ENCODE measurements at places on chromosomes 12 and 14.
A peak's percentile ranks its signal among the peaks of the same experiment; 100 is the strongest.

GRCh38 chr14:22478247-22478646 lies 110.8 kb downstream of the DAD1 start:
- no peak for DNase-seq

DNA sequence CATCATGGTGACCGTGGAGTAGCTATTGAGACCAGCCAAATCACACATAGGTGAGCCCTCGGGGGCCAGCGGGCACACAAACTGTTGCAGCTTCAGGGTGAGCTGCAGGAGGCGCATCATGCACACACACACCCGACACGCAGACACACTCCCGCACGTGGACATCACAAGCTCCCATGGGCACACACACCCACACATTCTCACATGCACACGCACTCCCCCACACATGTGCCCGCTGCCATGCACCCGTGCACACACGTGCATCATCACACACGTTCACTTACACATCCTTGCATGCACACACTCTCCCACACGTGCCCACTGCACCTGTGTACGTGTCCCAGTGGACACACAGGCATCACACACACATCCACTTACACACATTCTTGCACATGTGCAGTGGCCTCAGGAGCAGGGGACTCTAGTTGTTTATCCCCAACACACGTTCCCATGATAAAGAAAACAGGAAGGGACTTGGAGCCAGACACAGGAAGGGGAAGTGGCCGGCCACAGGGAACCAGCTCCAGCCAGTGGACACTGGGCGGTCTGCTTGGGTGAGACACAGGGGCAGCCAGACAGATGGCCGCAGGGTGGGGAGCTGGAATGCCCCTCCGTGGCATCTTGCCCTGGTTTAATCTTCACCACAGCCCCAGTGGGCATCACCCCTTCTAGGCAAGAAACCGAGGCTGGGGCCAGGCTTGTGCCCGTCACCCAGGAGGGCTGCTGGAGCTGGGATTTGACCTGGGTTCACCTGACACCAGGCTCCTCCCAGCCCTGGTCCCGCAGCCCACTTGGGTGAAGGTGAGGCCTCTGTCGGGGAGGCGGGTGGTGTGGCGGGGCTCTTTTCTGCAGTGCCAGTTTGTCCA lies 49.7 kb downstream of the CYP46A1 start:
- DNase-seq, result no peak

GRCh38 chr12:47767216-47767724 lies 5.8 kb upstream of the SLC48A1 start:
- DNase-seq, result no peak

DNA sequence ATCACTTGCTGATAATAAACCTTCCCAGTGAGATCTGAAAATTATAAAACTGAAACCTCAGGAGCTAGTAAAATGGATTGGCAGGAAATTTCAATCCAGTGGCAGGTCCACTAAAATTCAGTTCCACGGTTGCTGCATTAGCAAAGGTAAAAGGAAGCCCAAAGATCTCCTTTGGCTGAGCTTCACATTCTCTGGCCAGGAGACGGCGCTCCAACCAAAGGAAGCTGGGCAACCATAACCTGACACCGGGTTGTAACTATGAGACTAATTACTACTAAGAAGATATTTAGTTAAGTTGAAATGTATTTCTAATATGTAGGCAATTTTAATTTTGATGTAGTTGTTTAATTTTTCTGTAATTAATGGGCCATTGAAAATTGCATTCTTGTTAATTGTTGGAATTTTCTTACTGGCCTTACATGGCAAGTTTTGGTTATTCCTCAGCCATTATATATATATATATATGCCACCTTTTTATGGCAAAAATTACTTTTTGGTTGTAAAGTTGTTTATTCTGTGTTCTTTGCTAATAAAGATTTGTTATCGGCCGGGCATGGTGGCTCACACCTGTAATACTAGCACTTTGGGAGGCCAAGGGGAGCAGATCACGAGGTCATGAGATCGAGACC lies 17.0 kb downstream of the OR8S1 start:
- peak; percentile 19 for DNase-seq

DNA sequence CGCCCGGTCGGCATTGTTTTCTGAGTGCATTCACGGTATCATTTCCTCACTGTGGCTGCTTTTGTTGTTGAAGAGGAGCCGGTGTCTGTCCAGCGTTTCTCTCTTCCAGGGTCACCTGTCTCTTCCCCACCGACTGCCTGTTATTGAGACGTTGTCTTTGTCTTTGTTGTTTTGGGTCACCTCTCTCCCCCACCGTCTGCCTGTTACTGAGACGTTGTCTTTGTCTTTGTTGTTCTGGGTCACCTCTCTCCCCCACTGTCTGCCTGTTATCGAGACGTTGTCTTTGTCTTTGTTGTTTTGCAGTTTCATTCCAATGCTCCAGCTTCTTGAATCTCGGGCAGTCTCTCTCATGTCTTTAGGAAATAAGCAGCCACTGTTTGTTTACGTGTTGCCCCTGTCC lies 69.9 kb downstream of the DDX51 start:
- DNase-seq, result no peak

- DNase-seq, result no peak
These were observed 6.9 kb downstream of the SHMT2 start for GRCh38 chr12:57236201-57236924.

DNA sequence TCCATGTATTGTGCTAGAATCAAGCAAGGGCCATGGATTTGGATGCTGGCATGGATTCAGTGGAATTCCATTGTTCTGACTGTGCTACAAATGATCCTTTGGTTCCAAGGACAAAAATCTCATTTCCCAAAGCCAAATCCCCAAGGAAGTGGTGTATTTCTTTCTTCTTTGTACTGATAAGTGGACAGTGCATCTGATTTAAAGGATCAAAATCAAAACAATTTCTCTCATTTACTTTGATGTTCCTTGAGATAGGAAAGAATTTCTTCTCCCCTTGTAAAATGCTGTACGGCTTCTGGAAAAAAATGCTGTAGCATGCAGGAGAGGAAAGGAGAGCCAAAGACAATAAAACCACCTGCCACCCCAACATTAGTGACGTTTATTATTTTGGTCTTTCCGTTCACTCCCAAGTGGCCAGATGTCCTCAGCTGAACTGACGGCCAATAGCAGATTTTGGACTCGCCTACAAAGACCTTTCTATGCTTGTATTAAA lies 185.7 kb downstream of the PRKD1 start:
- DNase-seq, result peak; percentile 78

- no peak for DNase-seq
These were observed 196.4 kb downstream of the RASSF9 start for GRCh38 chr12:85639834-85640233.

GRCh38 chr12:124751654-124752355 lies 111.9 kb downstream of the SCARB1 start:
- DNase-seq, result no peak

GRCh38 chr12:67524861-67525616 lies 123.5 kb upstream of the DYRK2 start:
- DNase-seq, result no peak

DNA sequence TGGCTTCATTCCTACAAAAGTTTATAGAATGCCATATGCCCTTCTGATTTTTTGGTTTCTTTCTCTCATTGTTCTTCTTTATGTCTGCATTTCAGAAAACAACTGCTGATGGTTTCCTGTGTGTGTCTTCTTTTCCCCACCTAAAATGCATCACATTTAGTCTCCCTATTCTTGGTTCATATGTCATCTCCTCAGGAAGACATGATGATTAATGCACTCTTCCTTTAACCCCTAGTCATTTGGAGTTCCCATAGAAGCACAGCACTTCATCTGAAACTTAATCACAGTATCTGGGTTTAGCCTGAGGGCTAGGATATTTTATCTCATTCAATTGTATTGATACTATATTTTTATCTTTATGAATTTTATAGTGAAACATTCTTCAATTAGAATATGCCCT lies 21.5 kb downstream of the GNPNAT1 start:
- DNase-seq, result no peak

DNA sequence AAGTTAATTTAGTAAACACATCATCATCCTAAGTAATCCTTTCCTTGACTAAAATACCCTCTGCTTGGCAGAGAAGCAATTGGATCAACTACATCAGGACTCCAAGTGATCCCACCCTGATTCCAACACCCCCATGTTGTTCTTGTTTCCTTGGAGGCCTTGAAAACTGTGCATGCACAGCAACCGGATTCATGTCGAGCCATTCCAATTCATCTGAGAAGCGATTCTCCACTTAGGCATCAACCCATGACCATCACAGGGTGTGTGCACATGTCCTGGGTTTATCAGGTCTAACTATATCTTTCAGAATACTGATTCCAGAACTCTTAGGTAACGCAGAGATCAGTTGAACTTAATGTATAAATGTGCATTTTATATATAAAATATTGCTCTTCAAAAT lies 163.0 kb downstream of the NAV3 start:
- no peak for DNase-seq

GRCh38 chr14:64196814-64197411 lies 97.3 kb downstream of the ESR2 start:
- DNase-seq, result peak; percentile 57

DNA sequence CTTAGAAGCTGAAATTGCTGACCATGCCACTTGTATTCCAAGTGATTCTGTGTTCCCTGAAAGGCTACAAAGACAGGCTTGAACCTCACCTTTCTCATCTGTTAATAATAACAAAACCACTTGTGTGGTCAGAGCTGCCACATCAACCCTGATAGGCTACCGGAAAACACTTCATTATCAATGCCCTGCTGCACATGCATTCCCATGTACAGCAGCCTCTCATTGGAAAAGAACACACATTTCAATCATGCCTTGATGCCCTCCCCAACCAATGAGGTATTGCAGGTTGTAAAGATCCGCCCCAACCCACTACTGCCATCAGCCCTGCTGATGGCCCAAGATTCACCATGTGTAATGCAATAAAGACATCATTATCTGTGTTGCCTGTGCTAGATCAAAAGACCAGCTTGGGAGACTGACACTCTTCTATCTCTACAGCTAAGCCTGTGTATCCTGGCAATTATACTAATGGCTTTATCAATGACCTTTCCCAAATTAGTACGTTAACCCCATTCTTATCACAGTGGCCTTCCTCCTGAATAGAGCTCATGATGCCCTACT lies 2.8 kb downstream of the GPR19 start:
- no peak for DNase-seq
